Fibroblast of lung (primary cell): ENCODE measurements at places on chromosomes 7 and 10.

DNA sequence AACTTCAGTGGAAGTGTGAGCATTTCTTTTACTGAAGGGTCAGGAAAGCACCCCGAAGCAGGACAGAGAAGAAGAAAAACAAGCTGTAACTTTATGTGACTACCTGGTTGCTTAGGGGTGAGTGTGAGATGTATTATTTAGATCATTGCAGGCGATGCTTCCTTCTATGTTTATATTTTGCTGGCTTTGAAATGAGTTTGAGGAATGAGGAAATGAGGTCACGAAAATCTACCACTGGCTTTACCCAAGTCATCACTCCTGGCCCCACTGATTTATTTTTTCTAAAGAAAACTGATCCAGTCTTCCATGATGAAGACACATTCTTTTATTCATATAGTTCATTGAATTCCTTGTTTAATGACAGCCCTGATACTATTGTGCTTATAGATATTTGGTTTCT, 716.6 kb upstream of the FZD8 start:
- H3K4me1 ChIP-seq = no peaks in the 10 kb centered on the region
- DNase-seq = no peak
- no peaks in the 10 kb centered on the region for H3K36me3 ChIP-seq
- no peak overlapping the region for H3K4me3 ChIP-seq

DNA sequence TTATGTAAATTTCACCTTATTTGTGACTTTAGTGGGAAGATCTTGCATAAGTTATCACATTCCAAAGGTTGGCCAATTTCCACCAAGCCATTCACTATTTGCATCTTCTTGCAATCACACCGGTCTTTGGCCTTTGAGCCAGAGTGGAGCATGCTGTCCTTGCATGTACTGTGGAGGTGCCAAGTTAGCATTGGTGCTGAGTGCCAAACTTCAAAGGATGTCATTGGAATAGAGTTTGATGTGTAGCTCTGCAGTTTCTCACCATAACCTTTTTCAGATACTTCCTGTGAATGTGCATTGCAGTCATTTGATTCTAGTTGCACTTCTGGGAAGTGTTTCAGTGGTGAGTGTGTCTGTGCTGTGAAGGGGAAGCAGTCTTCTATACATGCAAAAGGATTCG, 620.6 kb downstream of the SUGCT start:
- no peaks in the 10 kb centered on the region for H3K27me3 ChIP-seq
- H3K4me1 ChIP-seq = no peaks in the 10 kb centered on the region
- H3K36me3 ChIP-seq = no peaks in the 10 kb centered on the region
- no peak overlapping the region for H3K4me3 ChIP-seq

GRCh38 chr10:85791818-85792532, 574.6 kb downstream of the GRID1 start:
- H3K27me3 ChIP-seq = no peaks in the 10 kb centered on the region
- no peak overlapping the region for H3K4me3 ChIP-seq
- no peaks in the 10 kb centered on the region for H3K4me1 ChIP-seq
- no peaks in the 10 kb centered on the region for H3K36me3 ChIP-seq
- no peak overlapping the region for H3K27ac ChIP-seq

- no peak overlapping the region for H3K4me3 ChIP-seq
- H3K27me3 ChIP-seq = no peaks in the 10 kb centered on the region
- H3K36me3 ChIP-seq = no peaks in the 10 kb centered on the region
- H3K4me1 ChIP-seq = no peaks in the 10 kb centered on the region
Measured at GRCh38 chr7:108045154-108045553, 42.2 kb upstream of the LAMB1 start.

DNA sequence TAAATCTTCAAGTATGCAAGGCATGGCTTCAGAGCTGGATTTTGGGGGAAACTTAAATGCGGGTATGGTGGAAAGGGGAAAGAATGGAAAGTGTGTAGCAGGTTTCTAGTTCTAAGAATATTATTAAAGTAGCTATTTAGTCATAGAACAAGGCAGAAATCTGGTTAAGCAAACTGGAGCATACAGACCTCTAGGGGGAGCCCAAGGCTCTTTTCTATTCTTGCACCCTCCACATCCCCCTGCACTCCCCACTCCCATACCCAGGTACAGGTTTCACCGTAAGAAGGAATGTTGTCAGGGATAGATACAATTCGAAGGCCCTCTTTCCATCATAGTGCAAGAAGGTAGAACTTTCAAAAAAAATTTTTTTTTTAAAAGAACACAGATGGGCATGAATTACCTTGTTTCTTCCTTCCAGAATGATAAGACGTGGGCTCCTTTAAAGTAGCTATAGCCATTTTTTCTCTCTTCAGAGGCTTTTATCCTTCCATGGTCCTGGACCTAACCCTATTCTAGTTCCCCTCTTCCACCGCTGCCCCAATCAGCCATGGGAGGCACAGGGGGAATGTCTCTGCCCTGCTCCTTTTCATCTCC, 41.5 kb upstream of the SMIM30 start:
- H3K4me1 ChIP-seq = no peaks in the 10 kb centered on the region
- no peaks in the 10 kb centered on the region for H3K27me3 ChIP-seq
- no peak overlapping the region for H3K27ac ChIP-seq
- H3K4me3 ChIP-seq = no peak overlapping the region

GRCh38 chr10:12252882-12253546, 57.0 kb downstream of the CDC123 start:
- H3K27ac ChIP-seq = no peak overlapping the region
- DNase-seq = peak; percentile 15
- H3K4me1 ChIP-seq = no peaks in the 10 kb centered on the region
- H3K27me3 ChIP-seq = no peaks in the 10 kb centered on the region
- no peak overlapping the region for H3K4me3 ChIP-seq
- H3K36me3 ChIP-seq = no peaks in the 10 kb centered on the region

GRCh38 chr7:155813546-155814315, 1.5 kb upstream of the SHH start:
- DNase-seq = no peak
- no peak overlapping the region for H3K27ac ChIP-seq
- H3K36me3 ChIP-seq = no peaks in the 10 kb centered on the region
- H3K27me3 ChIP-seq = peaks cover 50% of the 10 kb centered on the region
- no peak overlapping the region for H3K4me3 ChIP-seq
